ENCODE measurements at places on chromosomes 3 and 15.

GRCh38 chr3:80234706-80235105 lies 466.9 kb upstream of the ROBO1 start:
- DNase-seq, result no peak

GRCh38 chr3:128616516-128617269 lies 33.9 kb downstream of the RPN1 start:
- no peak for DNase-seq

- DNase-seq, result no peak
Observed at GRCh38 chr3:143529018-143529478, 319.2 kb downstream of the SLC9A9 start.

- no peak for DNase-seq
Observed at GRCh38 chr15:27179789-27180188, 208.8 kb downstream of the GABRG3 start.

- no peak for DNase-seq
Observed at GRCh38 chr15:27479296-27480140, 508.5 kb downstream of the GABRG3 start.

- DNase-seq, result no peak
Observed at GRCh38 chr3:8599146-8599545, 45.5 kb downstream of the SSUH2 start.

- DNase-seq, result no peak
Observed at GRCh38 chr3:100425316-100425715, 24.0 kb downstream of the LNP1 start.

DNA sequence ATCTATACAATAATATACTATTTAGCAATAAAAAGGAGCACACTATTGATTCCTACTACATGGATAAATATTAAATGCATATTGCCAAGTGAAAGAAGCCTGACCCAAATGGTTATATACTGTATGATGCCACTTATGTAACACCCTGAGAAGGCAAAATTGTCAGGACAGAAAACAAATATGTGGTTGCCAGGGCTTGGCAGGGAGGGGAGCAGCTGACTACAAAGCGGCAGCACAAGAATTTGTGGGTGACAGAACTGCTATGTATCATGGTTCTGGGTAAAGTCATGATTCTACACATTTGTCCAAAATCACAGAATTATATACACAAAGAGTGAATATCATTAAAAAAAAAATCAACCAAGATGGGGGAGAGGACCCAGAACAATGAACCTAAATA lies 22.5 kb downstream of the TBC1D2B start:
- DNase-seq, result no peak

GRCh38 chr3:49831341-49831740 lies 17.6 kb upstream of the UBA7 start:
- DNase-seq, result no peak

GRCh38 chr3:16359331-16359730 lies 94.3 kb downstream of the OXNAD1 start:
- DNase-seq, result no peak

- no peak for DNase-seq
Observed at GRCh38 chr3:28218071-28218916, 23.1 kb upstream of the CMC1 start.

GRCh38 chr15:64944961-64945360 lies 33.3 kb downstream of the ANKDD1A start:
- DNase-seq, result no peak

GRCh38 chr3:170024581-170024980 lies 13.2 kb upstream of the GPR160 start:
- no peak for DNase-seq

DNA sequence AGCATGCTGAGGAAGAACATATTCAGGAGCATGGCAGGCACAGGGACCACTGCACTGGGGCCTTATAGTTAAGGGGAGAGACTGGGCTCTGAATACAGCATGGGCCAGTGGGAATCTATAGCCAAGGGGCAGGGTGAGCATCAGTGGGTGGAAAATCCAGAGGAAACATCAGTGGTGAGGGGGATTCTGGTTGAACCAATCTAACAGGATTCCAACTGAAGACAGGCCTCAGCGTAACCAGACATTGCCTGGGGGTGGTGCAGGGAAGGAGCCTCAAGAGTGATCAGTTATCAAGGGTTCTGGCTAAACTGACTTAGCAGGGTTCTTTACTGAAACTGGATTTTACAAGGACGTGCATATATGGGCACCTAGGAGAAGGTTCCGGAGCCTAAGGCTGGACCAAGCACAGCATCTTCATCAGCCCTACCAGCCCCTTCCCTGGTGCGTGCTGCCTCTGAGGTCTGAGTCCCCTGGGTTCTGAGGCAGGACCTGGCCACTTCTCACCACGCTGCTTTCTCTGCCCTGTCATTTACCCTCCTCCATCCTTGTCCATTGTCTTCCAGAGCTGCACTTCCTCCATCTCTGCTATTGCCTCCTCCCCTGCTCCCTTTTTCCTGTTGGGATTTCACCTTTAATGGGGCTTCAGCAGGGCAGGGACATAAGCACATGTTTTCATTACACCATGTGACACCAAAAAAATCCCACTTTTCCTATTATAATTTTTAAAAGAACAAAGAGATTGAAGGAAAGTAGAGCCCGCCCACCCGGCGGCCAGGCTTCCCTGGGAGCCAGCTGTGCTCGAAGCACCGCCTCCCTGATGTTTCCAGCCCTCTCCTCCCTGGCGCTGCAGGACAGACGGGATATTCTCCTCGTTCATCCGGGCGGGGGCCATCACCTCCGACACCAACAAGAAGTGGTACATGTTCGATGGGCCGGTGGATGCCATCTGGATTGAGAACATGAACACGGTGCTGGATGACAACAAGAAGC lies 52.1 kb downstream of the DNAH1 start:
- no peak for DNase-seq

GRCh38 chr3:57063032-57063431 lies 2.6 kb downstream of the SPATA12 start:
- DNase-seq, result no peak

DNA sequence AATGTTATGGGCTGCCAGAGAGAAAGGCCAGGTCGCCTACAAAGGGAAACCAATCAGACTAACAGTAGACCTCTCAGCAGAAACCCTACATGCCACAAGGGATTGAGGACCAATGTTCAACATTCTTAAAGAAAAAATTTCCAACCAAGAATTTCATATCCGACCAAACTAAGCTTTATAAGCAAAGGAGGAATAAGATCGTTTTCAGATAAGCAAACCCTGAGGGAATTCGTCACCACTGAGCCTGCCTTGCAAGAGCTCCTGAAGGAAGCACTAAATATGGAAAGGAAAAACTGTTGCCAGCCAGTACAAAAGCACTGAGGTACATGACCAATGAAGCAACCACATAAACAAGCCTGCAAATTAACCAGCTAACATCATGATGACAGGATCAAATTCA lies 33.1 kb downstream of the PYGO1 start:
- DNase-seq, result no peak

DNA sequence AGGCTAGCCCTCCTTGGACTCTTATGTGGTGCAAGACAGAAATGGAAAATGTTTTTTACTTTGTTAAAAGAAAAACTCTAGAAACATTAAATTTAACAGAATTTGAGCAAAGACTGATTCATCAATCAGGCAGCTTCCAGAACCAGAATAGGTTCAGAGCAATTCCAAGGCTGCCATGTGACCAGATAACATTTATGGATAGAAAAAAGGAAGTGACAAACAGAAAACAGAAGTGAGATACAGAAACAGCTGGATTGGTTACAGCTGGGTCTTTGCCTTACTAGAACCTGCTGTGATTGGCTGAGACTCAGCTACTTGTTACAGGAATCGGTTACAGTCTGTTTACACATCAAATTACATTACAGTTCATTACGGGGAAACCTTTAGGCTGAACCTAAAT lies 22.5 kb upstream of the OTOL1 start:
- no peak for DNase-seq

DNA sequence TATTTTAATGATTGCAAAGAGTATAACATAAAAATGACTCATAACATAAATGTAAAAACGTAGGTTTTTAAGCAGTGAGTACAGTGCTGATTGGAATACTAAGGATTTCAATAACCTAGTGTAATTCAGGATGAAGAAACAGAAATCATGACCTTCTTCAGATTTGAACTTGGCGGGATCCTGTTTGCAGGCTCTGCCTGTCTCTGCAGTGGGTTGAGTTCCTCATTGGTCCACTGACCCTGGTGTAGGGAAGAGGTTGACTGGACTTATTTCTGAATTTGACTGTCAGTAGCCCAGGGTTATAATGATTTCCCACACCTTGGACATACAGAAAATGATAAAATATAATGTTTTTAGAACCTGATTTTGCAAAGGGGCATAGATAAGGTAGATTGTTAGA lies 171.7 kb downstream of the FNDC3B start:
- DNase-seq, result no peak

DNA sequence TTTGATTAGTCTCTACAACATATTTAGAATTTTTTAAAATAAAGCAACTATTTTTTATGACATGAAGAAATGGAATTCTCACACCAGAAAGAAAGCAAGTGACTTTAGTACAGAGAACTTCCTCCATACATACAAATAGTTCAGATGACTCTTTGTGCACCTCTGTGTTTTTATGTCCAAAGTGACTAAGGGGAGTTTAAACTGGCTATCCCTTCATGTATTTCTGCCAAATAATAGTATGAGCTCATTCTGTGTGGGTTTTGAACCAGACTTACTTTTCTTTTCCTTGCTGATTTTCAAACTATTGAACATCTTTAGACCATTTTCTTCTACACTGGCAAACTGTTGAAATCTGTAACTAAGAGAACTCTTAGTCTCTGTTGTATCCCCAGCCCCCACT lies 196.3 kb downstream of the EPHA3 start:
- no peak for DNase-seq

DNA sequence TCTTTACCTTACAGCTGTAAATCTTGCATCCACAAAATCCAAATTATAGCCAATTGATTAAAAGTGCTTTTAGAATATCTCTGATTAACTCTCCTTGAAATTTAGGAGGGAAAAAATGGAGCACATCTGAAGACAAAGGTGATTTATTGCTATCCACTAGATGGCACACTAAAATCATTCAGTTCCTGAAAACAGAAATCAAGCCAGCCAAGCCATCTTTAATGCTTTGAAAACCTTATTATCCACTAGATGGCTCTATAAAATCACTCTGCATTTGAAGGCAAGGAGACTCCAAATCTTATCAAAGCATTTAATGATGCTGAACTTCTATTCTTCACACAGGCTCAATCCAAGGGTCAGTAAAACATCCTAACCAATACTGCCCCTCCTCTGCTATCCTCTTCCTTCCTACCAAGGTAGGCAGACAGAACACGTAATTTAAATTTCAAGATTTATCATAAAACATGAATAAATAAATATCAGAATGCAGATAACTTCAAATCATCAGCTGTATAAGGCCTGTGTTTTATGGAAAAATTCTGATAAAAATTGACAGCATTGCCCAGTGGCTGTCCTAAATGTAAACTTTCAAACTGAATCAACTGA lies 48.4 kb downstream of the GOLIM4 start:
- DNase-seq, result no peak

DNA sequence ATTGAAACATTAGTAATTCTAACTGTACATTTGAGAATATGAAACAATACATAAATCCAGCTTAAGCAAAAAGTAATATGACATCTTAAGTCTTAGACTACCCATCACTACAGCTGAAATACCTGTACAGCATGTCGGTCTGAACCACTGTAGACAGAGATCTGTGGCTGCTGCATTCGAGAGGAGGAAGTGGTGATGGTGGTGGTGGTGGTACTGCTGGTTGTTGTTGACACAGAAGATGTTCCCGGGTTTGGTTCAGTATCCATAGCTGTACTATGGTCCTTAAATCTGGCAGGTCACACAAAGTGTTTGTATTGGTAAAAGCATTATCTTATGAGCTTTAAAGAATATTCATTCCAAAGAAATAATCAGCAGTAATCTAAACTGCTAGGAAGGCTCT lies 2.9 kb downstream of the PHC3 start:
- no peak for DNase-seq

DNA sequence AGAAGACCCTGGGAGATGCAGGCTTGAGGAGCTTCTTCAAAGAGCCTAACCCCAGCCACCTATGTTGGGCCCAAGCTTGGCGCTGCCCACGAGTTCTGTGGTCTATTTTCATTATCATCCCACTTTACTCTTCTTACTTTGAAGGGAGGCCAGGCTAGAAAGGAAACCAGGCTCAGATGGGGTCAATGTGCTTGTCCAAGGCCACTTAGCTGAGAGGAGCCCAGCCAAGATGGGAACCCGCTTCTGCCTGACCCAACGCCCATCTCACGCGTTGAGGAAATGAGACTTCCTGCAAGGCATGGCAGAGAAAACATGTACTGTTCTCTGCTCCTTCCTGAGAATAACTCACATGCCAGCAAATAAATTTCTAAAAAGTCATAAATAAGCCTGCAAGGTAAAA lies 486.3 kb upstream of the PROK2 start:
- DNase-seq, result no peak

GRCh38 chr3:27593173-27593572 lies 109.0 kb upstream of the SLC4A7 start:
- no peak for DNase-seq

GRCh38 chr3:104825116-104825515 lies 541.6 kb upstream of the ALCAM start:
- DNase-seq, result no peak

DNA sequence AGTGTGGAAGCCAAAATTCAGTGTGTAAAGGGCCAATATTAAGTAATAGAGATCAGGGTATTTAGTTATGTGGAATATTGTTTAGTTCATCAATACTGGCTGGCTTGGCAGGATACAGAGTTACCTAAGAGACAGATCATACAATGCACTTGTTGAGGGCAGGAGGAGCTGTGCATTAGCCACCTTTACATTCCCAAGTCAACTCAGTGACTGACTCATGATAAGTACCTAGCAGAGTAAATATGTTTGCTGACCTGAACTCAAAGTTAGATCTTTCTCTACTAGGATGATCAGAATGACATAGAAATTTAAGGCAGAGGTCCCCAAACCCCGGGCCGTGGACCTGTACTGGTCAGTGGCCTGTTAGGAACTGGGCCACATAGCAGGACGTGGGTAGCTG lies 3.5 kb upstream of the ABHD17C start:
- no peak for DNase-seq

DNA sequence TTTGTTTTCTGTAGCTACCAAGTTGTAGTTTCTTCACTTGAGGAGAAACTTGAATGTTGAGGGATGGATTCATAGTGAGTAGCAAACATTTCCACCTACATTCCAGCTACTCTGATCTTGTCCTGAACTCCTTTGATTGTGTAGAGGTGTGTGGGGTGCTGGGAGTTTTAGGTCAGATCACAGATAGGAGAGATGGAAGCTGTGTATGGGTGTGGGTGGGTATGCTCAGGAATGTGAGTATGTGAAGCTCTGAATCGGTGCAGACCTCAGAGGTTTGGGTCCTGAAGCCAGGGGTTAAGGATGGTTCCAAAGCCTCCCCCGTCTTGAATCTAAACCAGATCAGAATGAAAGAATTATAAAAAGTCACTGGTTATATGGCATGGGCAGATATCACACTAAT lies 52.6 kb upstream of the VILL start:
- DNase-seq, result no peak

All from activated CD8-positive, alpha-beta memory T cell treated with anti-CD3 and anti-CD28 coated beads for 1 hour (primary cell).